ENCODE measurements at places on chromosomes 16 and 17. TPM values are rescaled to one million over a fixed set of nuclear protein-coding genes. Genes with fewer than 3 reads are reported as not detected.

GRCh38 chr16:785563-786535, 2.3 kb downstream of the RPUSD1 start:
- no peak overlapping the region for H3K4me3 ChIP-seq
- peaks cover 18% of the 10 kb centered on the region for H3K36me3 ChIP-seq
- peaks cover 15% of the 10 kb centered on the region for H3K4me1 ChIP-seq
- H3K27me3 ChIP-seq, result no peaks in the 10 kb centered on the region
- no peak for DNase-seq
- no peak overlapping the region for H3K27ac ChIP-seq

The BRICD5 gene
- 4.0 TPM for total RNA-seq

DNA sequence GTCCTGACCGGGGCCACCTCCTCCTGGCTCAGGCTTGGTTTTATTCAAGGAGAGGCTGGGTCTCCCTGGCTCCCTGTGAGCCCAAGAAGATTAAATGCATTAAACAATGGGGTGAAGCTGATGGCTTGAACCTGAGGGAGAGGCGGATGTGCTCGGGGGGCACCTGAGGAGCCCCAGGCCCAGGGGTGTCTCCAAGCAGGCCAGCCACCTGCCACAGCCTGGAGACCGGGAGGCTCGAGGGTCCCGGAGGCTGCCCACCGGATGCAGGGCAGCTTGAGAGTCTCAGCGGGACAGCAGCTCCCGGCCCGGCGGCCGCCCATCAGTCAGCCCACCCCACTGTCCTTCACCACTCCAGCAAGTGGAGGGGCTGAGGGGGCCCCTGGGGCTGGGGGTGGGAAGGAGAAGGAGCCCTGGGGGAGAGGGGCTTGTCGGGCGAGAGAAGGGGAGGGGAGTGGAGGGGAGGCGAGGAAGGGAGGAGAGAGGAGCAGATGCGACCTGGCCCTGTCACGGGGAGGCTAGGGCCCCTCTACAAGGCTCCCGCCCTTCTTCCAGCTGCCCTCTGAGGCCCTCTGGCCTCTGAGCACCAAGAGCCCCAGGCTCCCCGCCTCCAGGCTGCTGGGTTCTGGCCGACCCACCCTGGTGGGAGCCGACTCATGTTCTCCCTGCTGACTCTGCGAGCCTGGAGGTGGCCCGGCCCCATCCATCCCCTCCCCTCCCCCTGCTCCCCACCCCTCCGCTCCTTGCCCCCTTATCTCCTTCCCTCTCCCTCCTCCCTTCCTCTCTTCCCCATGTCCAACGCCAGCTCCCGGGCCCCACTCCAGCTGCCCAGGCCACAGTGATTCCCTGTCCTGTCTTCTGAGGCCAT, 13.2 kb downstream of the CD7 start:
- peak overlapping the region; percentile 82 for H3K27ac ChIP-seq
- no peak for DNase-seq
- no peaks in the 10 kb centered on the region for H3K27me3 ChIP-seq

DNA sequence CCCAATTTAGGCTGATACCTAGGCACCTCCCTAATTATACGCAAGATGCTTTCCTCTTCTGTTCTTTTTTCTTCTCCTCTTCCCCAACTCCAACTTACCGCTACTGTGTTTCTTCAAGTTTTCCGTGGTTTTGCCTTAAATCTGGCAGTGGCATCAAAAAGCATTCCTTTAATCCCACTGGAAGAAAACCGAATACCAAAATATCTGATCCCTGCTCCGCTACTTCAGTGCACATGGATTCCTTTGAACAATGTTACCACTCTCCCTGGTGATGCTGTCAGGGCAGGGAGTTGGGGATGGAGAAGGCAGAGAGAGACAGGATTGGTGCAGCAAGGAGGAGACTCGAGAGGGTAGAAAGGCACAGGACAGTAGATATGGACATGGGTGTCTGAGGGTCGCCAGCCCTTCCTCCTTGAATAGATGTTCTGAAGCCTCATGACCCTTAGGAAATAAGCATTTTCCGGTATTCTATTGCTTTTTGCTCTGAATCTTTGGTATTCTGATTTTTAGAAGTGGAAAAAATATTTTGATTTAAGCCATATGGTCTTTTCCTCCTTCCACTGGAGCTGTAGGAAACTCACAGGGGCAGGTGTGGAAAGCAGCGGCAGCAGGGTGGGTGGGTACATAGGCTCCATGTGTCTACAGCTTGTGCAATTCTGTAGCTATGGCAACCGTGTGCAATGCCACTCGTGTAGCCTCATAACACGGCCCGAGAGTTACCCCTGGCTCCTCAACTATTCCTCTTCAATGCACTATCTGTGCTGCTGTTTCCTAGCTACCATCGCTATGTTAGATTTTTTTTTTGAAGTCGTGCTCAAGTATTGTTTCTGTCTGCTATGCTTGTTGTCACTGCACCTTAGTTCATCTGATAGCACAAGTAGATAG, 32.3 kb upstream of the TANC2 start:
- H3K4me3 ChIP-seq, result no peak overlapping the region
- H3K4me1 ChIP-seq, result no peaks in the 10 kb centered on the region
- DNase-seq, result no peak
- H3K36me3 ChIP-seq, result no peaks in the 10 kb centered on the region

Data from thymus (tissue), 14 donors.